ENCODE measurements at places on chromosomes 2 and 18.

DNA sequence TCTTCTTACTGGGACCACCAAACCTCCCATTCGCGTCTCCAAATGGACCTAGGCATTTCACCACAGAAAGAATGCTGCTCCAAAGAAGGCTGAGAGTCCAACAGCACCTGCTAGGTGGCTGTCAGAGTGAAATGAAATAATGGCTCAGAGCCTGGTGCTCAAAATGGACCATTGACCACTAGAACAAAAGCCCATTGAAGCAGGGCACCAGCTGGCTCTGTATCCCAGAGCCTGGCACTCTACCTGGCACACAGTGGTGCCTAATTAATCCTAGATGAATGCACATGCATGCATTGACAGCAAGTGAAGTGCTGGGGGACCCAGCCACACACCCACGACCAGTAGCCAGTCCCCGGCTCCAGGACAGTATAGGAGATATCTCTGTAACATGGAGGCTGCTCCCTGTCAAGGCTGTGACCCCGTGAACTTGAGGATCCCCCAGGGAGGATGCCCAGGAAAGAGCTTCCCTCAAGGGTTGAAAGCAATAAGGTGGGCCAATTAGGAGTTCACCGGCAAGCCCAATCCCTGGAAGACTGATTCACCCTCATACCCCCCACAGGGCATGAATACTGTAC is 261.3 kb downstream of the TNS1 start:
- DNase-seq: no peak

DNA sequence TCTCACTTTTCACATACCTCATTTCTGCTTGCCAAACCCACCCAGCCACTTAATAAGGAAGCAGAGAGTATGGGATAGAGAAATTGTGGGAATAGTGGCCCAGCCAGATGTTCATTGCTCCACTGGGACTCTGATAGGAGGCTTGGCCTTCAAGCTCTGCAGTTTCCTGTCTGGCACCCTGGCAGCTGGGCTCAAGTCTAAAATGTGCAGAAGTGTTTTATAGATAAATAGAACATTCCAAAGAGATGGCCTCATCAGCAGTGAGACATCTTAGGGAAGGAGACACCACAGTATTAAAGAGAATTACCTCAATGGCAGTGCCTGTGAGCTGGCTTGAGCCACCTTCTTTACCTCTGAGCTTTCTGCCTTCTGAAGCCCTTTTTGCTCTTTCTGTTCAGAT is 24.7 kb downstream of the COPS7B start:
- DNase-seq: no peak

DNA sequence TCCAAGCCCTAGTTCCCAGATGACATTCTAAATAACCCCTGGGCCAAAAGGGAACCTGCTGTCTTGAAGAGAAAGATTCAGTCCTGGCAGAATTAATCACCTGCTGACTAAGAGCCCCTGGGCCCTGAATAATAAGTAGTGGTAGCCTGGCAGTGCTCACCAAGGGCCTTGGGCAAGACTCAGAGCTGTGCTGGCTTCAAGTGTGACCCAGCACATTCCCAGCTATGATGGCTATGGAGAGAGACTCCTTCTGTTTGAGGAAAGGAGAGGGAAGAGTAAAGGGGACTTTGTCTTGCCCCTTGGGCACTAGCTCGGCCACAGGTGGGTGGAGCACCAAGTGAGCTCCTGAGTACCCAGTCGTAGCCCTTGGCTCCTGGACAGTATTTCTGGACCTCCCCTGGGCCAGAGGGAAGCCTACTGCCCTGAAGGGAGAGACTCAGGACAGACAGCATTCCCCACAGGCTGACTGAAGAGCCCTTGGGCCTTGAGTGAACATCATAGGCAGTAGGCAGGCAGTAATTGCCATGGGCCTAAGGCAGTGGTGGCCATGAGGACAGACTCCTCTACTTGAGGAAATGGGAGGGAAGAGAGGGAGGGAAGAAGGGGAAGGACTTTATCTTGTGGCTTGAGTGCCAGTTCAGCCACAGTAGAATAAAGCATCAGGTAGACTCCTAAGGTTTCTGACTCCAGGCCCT is 40.0 kb upstream of the INPP4A start:
- DNase-seq: no peak

DNA sequence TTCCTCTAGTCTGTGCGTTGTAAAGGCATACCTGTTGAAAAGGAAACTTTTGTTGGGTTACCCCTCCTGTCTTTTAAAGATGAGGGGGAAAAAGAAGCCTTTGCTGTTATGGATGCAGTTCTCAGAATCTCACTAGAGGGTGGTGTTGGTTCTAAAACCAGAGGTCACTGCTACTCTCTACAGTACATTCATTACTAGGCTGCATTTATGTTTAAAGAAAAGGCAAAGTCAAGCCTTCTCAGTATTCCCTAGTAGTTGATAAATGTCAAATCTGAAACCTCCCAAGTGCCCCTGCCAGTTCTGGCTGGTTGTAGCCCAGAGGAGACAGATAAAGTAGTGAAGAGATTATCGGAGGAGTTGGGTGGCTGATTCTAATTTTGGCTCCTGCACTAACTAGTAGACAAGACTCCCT is 1.4 kb upstream of the PLCL1 start:
- DNase-seq: peak; percentile 76

DNA sequence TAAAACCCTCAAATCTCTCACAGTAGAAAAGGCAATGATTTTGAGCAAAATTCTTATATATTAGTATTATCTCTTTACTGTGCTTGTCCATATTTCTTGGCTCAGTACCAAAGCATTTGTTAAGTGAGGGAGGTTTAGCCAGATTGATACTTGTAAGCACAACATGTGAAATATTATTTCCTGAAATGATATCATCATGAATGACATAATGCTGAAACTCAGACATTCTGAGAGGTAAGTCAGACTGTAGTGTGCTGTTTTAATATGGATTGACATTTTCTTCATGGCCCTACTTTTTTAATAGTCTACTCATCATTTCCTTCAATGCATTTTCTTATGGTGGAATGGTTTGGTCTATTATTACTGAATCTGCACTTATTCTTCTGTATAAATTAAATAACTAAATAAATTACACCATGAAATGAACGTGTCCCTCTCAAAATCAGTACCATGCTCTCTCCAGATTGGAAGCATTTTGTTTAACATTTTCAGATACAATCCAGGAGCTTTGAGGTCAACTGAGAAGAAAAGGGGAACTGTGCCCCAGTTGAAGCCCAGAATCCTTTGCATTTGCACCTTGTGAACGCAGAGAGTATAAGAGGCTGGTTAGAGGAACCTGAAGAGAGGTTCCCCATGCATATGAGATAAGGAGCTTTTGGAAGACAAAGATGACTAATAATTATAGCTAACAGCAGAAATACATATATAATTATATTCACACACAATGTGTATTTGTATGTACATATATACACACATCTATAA is 50.1 kb upstream of the CRACDL start:
- DNase-seq: no peak

GRCh38 chr2:199861132-199861774 is 10.3 kb upstream of the FTCDNL1 start:
- peak; percentile 4 for DNase-seq

DNA sequence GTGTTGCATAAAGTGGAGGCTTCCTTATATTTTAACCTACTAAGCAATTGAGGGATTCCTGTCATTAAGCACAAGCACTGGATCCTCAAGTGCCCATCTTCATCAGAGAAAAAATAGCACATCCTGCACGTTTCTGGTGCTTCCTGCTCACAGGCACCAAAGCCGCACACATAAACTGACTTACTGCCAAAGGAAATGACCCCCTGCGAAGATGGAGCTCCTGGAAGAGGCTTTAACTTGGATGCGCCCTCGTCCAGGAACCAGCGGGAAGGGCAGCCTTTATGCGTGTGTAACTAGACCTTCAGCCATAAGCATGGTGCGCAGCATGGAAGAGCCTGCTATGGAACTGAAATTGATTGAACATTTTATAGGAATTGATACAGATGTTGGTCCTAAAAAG is 188.7 kb downstream of the FTCDNL1 start:
- no peak for DNase-seq

- DNase-seq: no peak
These were observed 30.7 kb downstream of the FBXO15 start for GRCh38 chr18:74116633-74117554.

DNA sequence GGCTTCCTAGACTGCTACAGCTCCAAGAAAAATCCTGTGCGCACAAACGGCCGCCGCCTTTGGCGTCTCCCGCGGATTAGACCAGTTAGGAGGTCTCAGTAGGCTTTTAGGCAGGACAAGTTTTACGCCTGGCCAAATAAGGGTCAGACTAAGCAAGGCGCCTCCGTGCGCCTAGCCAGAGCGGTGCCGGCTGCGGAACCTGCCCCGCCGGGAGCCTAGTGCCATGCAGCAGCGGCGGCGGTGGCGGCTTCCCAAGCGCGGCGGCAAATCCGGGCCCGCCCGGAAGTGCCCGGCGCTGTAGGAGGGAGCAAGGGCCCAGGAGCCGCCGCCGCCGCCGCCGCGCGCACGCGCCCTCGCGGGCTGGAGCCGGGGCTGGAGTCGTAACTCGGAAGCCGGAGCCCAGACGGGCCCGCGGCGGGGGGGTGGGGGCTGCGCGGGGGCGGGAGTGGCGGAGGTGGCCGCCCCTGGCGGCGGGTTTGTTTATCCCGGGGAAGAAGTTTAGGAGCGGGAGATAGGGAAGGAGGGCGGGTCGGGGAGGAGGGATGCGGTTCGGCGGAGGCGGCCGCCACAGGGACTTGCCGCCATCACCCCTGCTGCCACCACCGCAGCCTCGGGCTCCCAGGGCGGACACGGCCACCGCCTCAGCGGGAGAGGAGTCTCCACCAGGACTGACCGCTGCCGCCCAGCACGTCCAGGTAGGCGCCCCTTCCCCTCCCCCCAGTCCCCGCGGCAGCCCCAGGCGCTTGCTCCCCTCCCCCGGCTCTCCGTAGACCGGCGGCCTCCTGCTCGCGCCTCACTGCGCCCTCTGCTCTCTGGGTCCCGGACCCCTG is at the start of gene SPOPL:
TSS of gene SPOPL (plus strand) at position 346 of the 830 bp plus-strand sequence. CDS start 48,447 bp downstream, outside the sequence.
- DNase-seq: peak; percentile 79

- no peak for DNase-seq
These were observed 51.2 kb downstream of the SLC14A2 start for GRCh38 chr18:45666520-45666919.

GRCh38 chr2:53711271-53711780 is 56.3 kb upstream of the CHAC2 start:
- no peak for DNase-seq

- DNase-seq: no peak
These were observed 43.8 kb downstream of the DCDC2C start for GRCh38 chr2:3747032-3747654.

DNA sequence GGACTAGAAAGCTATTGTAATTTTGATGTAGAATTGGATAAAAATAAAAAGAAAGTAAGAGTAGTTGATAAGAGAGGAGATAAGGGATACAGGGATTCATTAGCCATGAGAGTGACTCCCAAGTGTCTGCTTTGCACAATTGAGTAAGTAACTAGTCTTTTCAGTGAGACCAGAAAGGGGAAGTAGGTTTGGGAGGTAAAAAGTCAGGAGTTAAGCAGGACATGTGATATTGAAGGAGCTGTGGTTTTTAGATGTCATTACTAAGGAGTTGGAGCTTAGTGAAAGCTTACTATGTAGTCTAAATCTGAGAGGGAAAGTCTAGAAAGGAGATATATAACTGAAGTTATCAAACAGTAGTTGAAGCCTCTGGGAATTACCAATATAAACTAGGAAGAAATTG is 93.4 kb downstream of the SLC5A7 start:
- no peak for DNase-seq

- no peak for DNase-seq
These were observed 1201.0 kb downstream of the LRP1B start for GRCh38 chr2:140929849-140930248.

GRCh38 chr2:45649858-45650811 is 1.3 kb upstream of the PRKCE start:
- DNase-seq: peak; percentile 57

DNA sequence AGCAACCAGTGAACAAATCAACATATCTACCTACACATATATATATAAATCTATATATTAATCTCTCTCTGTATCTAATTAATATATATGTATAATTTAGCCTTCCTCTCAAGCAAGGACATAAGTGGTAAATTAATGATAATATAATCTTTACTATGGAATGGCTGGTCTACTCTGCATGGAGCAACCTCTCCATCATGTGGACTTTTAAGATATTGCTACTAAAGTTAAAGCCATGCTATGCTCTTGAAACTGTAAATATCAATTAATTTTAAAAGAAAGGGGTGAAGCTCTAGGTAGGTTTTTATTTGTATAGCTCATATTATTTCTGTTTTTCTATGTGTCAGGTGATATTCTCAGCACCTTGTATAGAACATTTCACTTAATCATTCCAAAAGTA is 147.0 kb downstream of the PPP1R1C start:
- peak; percentile 5 for DNase-seq

DNA sequence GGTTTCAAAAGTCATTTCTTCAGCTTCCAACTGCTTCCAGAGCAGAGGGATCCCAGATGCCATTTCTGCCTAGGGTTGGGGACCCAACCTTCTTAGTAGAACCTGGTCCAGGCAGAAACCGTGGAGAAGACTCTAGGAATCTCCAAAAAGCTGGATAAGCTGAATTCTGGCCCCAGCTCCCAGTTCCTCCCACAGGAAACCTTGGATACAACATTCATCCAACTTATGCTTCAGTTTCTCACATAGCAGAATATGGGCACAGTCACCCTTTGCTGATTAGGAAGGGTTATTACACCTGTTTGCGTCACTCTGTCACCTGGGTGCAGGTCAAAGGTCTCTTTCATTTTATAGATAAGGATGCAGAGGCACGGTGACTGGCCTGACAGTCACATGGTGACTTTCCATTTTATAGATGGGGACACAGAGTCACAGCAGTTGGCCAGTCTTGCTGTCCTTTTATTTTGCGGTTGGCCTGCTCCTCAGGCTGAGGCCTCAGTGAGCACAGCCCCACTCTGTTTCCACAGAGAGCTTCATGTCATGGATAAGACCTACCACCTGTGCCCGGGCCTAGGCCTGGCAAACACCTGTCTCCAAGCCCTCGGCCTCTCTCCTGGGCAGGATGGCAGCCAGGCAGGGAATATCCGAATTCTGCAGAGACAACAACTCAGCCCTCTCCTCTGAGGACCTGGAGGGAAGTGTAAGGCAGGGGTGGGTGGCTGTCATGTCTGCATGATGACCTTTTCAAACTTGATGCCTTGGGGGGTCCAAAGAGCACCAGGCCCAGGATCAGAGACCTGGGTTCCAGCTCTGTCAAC is 148.8 kb downstream of the SMAD7 start:
- DNase-seq: no peak

GRCh38 chr2:55156326-55156725 is 75.8 kb downstream of the CLHC1 start:
- no peak for DNase-seq

DNA sequence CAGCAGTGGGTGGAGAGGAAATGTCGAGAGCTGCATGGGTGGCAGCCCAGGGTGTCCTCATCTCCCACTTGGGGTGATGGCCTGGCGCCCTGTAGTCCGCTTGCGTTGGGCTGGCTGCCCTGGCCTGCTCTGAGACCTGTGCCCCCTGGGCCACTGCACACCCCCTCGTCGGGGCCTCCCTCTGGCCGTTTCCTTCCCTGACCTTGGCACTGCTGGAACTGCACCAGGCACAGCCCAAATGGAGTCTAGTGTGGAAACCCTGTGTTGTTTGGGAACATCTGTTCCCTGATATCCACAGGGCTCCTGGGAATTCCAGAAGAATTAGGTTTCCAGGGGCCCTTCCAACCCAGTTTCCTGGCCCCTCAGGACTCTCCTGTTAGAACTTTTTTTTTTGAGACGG is 13.9 kb downstream of the EFHD1 start:
- DNase-seq: no peak

- no peak for DNase-seq
These were observed 113.7 kb downstream of the SPTBN1 start for GRCh38 chr2:54569745-54570301.

GRCh38 chr2:116510117-116510671 is 1304.3 kb upstream of the DDX18 start:
- no peak for DNase-seq

GRCh38 chr18:49690312-49690711 is 123.0 kb downstream of the ACAA2 start:
- DNase-seq: no peak

GRCh38 chr2:79041032-79041448 is 15.5 kb downstream of the REG3G start:
- peak; percentile 31 for DNase-seq
